ENCODE measurements at places on chromosomes 3 and 15.

DNA sequence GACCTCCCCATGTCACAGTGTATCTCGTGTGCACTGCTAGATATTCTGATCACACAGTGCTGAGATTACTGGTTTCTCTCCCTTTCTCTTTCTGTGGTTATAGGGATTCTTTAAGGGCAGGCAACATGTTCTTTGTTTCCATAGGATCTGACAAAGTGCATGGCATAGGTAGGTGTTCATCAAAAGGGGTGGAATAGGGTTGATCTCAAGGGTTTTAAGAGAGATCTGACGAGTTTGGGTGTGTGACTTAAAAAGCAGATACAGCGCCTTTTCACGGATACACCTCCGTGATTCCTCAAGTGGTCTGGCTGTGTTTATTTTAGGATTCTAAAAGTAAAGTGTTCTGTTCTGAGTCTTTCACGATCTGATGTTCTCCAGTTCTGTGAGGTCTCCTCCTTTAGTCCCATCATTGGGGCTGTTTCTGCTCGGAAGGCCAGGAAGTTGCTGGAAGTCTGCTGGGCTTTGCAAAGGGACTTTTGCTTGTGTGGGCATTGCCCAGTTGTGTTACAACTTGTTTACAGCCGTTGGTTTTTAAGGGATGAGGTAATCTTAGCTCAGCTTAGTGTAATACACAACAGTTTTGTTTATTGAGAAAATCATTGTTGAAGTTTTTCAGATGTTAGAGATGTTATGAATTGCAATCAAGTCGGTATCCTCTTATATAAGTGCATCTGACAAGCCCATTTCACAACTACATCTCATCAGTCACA lies 34.8 kb downstream of the IGF1R start:
- DNase-seq, result no peak

GRCh38 chr3:9135526-9135925 lies 113.9 kb downstream of the SRGAP3 start:
- DNase-seq, result no peak

DNA sequence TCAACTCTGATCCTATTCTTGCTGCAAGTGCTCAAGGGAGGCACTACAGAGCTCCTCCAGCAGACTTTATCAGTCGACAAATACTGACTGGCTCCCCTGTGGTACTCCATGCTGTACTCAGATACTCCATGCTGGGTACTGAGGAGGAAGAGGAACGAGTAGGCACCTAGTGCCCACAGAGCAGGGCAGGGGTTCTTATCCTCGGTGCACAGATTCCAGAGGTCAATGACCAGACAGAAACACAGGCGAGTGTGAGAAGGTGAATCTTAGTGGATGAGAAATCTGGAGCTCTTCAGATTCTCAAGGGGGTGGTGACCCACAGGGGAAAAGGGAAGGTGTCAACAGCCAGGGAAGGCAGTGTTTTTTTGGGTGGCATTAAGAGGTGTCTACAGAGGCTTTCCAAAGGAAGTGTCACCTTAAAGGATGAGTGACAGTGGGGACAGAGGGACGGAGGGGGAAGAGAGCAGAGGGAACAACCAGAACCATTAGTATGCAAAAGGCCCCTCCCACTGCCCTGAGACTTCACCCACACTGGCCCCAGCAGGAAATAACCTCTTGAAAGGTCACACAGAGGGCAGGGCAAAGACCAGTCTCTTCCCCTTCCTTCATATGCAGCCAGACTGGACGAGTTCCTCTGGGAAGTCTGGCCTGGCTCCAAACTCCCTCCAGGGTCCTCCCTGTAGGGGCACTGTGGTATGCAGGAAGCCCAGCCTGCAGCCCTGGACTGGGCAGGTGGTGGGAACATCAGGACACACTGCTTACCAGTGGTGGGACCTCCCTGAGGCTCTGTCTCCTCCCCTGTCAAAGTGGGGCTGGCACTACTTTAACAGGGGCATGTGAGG lies 27.5 kb downstream of the CCDC12 start:
- no peak for DNase-seq

DNA sequence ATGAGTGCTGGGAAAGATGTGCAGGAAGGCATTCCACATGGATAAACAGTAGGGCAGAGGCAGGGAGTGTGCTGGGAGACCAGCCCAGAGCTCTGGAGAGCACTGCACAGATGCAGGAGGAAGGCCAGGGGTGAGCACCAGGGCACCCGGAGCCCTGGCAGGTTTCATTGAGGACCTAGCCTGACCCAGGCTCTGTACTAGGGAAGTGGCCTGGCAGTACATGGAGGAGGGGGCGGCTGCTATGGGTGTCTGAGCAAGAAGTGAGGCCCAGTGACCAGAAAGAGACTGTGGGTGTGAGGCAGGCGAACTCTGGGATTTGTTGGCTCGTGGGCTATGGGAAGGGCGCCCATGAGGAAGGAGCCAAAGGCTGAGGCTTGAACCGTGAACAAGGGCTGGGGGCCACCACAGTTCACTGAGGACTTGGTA lies 139.1 kb downstream of the DNAJB8 start:
- DNase-seq, result no peak

DNA sequence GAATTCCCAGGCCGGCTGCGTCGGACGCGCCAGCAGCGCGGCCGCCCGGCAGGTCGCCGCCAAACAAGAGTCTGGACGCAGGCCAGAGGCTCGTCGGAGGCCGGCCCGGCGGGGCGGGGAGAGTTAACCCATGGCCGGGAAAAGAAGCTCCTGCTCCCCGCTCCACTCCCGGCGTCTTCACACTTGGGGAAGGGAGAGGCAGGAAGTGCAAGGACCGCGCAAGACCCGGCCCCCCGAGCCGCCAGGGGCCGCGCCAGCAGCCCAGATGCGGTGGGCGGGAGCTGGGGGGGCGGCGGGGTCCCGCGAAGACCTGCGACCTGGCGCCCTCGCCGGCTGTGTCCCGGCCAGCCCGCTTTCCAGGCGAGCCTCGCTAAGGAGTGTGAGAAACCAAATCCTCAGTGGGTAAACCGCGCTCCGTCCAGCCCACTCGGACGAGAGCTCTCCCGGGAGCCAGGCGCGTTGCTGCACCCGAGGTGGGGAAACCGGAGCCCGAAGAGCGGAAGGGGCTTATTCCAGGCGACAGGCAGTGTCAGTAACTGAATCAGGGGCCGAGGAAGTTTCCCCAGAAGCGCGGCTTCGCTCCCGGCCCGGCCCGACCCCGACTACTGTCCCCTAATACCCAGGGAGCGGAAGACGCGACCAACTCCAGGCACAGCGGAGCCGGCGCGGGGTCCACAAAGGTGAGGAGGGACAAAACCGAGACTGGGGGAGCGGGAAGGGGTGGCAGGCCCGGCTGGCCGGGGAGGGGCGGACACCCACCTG lies 721 bp downstream of the ADAMTS7 start:
- peak; percentile 55 for DNase-seq

GRCh38 chr3:49199900-49200281 lies 28.5 kb downstream of the KLHDC8B start:
- no peak for DNase-seq

GRCh38 chr3:142148044-142148791 lies 1.1 kb downstream of the TFDP2 start:
- no peak for DNase-seq

DNA sequence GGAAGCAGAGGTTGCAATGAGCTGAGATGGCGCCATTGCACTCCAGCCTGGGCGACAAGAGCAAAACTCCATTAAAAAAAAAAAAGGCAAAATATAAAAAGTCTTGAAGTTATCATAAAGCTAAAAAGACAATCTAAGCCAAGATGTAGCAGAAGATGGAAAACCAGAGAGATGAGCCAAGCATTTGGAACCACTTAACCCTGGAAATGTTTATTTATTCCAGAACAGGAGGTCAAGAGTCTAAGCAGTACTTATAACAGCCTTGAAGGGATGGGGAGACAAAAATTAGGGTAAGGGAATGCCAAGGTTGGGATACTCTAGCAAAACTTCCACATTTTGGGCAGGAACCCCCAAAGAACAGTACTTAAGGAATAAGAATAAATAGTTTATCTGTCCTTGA lies 30.1 kb downstream of the FAIM start:
- DNase-seq, result no peak

DNA sequence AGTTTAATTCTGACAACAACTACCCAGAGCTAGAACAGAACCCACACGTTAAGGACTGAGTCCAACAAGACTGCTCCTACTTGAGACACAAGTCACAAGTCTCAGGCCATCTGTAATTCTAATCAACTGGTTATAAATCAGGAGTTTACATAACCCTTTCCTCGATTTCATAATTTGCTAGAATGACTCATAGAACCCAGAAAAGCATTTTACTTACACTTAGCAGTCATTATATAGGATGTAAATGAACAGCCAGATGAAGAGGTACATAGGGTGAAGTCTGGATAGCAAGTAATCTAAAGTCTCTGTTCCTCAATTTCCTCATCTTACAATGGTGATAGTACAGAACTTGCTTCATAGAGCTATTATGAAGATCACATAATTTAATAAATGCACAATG lies 1018.2 kb downstream of the DIPK2A start:
- peak; percentile 22 for DNase-seq

DNA sequence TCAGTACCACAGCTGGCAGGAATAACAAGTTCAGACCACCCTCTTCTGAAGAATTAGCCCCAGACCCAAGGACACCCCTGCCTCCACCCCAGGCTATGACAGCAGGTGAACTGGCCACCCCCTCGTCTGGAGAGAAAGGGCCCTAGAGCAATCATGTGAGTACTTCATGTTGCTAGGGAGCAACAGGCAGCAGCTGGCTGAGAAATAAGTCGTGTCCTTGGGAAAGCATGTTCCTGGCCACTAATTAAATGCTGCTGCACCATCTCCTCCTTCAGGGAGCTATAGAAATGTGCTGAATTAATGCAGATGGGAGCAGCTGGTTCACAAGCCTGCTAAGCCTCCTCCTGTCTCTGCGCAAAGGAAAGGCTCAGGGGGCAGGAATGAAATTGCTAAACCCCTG lies 31.5 kb downstream of the MRPS11 start:
- no peak for DNase-seq

DNA sequence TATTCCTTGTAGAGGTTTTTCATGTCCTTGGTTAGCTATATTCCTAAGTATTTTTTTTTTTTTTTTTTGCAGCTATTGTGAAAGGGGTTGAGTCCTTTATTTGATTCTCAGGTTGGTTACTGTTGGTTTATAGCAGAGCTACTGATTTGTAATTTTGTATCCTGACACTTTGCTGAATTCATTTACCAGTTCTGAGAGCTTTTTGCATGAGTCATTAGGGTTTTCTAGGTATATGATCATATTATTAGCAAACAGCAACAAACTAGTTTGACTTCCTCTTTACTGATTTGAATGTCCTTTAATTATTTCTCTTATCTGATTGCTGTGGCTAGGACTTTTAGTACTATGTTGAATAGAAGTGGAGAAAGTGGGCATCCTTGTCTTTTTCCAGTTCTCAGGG lies 737.4 kb downstream of the ZNF385D start:
- no peak for DNase-seq

DNA sequence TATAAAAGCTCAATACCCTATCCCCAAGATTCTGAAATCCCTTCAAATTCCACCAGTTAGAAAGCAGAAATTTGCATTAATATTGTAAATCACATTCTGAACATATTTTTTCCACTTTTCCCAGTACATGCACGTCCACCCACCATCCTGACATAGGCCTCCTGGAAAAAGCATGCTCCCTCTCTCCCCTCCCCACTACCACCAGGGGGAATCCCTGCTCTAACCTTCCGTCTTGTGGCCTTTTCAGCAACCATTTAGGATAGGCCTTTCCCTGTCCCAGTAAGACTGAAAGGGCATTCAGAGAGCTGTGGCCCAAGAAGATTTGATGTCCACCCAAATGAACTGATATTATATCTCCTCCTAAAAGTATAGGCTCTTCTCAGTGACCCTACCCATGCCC lies 182.1 kb downstream of the ARRDC4 start:
- DNase-seq, result no peak

GRCh38 chr3:38137615-38138348 lies 679 bp upstream of the MYD88 start:
- DNase-seq, result no peak

GRCh38 chr3:102400766-102401165 lies 34.0 kb upstream of the ZPLD1 start:
- DNase-seq, result peak; percentile 91

GRCh38 chr3:190444576-190445145 lies 5.0 kb downstream of the TMEM207 start:
- DNase-seq, result no peak

DNA sequence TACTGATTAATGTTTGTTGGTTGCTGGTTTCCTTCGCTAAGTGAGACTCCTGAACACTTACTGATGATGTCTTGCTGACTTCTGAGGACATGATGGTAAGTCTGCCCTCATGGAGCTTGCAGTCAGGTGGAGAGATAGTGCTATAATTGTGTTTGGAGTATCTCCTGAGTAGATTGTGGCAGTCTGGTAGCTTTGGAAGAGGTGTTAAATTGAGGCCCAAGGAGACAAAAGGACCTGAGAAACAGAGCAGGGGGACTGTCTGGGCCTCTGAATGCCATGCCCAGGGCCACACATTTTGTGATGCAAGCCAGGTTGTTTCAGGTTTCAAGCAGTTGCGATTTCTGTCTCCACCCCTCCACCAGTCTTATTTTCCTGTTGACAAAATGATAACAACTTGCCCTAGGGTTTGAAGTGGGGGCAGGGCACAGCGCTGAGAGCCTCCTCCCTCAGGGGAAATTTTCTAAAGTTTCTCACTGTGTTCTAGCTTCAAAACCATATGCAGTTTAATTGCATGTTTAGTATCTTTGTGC lies 16.7 kb downstream of the SMAD3 start:
- no peak for DNase-seq

GRCh38 chr15:63503739-63504246 lies 600 bp upstream of the USP3 start:
- DNase-seq, result peak; percentile 73

DNA sequence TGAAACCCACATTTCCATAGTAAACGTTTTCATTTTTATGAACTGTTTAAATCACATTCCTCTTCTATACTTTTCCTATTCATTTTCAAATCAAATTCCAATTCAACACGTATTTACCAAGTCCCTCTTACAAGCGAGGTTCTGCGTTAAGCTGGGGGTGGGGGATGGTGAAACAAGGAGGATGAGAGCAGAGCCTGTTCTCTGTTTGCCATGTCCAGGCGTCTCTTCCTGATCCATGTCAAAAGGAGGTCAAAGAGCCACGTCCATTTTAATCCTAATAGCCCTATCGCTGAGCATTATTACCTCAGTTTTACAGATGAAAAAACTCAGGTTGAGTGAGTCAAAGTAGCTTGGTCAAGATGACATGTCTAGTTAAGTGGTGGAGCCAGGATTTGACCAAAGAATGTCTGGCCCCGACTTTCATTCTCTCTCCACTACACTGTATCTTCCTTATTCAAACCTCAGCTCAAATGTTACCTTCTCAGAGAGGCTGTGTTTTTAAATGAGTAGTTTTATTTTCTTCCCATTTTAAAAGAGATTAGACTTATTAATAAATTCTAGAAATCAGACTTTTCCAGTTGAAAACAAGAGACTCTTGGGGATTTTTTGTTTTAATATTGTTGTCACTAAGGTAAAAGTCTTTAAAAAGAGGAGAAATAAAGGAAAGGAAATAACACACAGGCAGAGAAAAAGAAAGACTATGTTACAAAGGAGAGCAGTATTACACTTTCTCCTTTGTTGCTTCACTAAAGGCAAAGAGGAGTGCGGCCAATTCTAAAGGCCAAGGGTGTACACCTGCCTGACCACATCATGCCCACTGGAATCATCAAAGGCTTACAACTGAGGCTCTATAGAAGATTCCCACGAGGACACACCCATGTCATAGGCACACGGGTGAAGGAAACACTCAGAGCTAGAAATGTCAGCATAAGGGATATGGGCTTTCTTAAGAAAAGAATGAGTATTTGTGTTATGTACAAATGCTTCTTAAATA lies 42.4 kb downstream of the MYO5A start:
- no peak for DNase-seq
